IMR-90 (cell line): ENCODE measurements at places on chromosomes 1 and 21. TPM values are rescaled to one million over a fixed set of nuclear protein-coding genes. Genes with fewer than 3 reads are reported as not detected.

The LRRC71 gene
- total RNA-seq: not detected in 2 replicates

The MKNK1 gene
- total RNA-seq: 14.3 and 16.4 TPM in 2 replicates

The SPRR3 gene
- not detected in 2 replicates for total RNA-seq

The PLA2G2F gene
- total RNA-seq: not detected in 2 replicates

The RGS13 gene
- total RNA-seq: not detected in 2 replicates

The PLEKHN1 gene
- 0.28 and 0.54 TPM in 2 replicates for total RNA-seq

The REN gene
- total RNA-seq: 0.28 and 0.54 TPM in 2 replicates

The TLCD4 gene
- total RNA-seq: 0.36 and 0.83 TPM in 2 replicates

The BMP8B gene
- not detected in 2 replicates for total RNA-seq

The RSPO1 gene
- total RNA-seq: not detected in 2 replicates

The HEYL gene
- total RNA-seq: not detected in 2 replicates

The FAM72A gene
- 2.2 and 4.2 TPM in 2 replicates for total RNA-seq

The C8A gene
- not detected in 2 replicates for total RNA-seq

The GUCA2B gene
- total RNA-seq: not detected in 2 replicates

The INSRR gene
- not detected in 2 replicates for total RNA-seq

The PRDM16 gene
- not detected in 2 replicates for total RNA-seq

The TCEA3 gene
- 3.0 and 3.3 TPM in 2 replicates for total RNA-seq

The PDC gene
- total RNA-seq: not detected in 2 replicates

The FCRLA gene
- 0.28 and 0.36 TPM in 2 replicates for total RNA-seq

The TSPAN1 gene
- total RNA-seq: 0.18 TPM in 1 of 2 replicates, not detected in the other

The CYP4A22 gene
- not detected in 2 replicates for total RNA-seq

The KCTD3 gene
- 49.5 and 51.7 TPM in 2 replicates for total RNA-seq

The DCST1 gene
- total RNA-seq: not detected in 2 replicates

The HTR6 gene
- total RNA-seq: not detected in 2 replicates

The NCMAP gene
- total RNA-seq: not detected in 2 replicates

The SELP gene
- not detected in 2 replicates for total RNA-seq

The SLC1A7 gene
- total RNA-seq: not detected in 2 replicates

The IGSF9 gene
- not detected in 2 replicates for total RNA-seq

The ANKRD35 gene
- total RNA-seq: 0.90 and 1.1 TPM in 2 replicates

The LCA5L gene
- 0.18 and 0.28 TPM in 2 replicates for total RNA-seq

The ERVH48-1 gene
- under 0.01 TPM in 1 of 2 replicates, not detected in the other for total RNA-seq

The FAM72C gene
- total RNA-seq: 0.72 and 0.83 TPM in 2 replicates

The LDLRAD1 gene
- not detected in 2 replicates for total RNA-seq

The LRRC7 gene
- total RNA-seq: under 0.01 TPM in 2 replicates

The ALX3 gene
- not detected in 2 replicates for total RNA-seq

The UBXN10 gene
- total RNA-seq: not detected in 2 replicates

The IGSF3 gene
- total RNA-seq: under 0.01 TPM in 2 replicates

The SPRR2A gene
- total RNA-seq: not detected in 2 replicates

The NTMT2 gene
- not detected in 2 replicates for total RNA-seq

The NTNG1 gene
- total RNA-seq: 2.3 and 2.8 TPM in 2 replicates

The HENMT1 gene
- 0.28 and 0.54 TPM in 2 replicates for total RNA-seq

The KCNA3 gene
- under 0.01 TPM in 2 replicates for total RNA-seq

The FLG2 gene
- not detected in 2 replicates for total RNA-seq

The FUCA1 gene
- 2.8 and 2.9 TPM in 2 replicates for total RNA-seq

The CYP4X1 gene
- total RNA-seq: not detected in 2 replicates

The GUCA2A gene
- total RNA-seq: not detected in 2 replicates

The NUP210L gene
- under 0.01 TPM in 2 replicates for total RNA-seq

The KRTAP12-3 gene
- not detected in 2 replicates for total RNA-seq

The KPRP gene
- total RNA-seq: not detected in 2 replicates

The LYPD8 gene
- total RNA-seq: not detected in 2 replicates
